ENCODE measurements at places on chromosomes 5 and 9. TPM values are rescaled to one million over a fixed set of nuclear protein-coding genes. Genes with fewer than 3 reads are reported as not detected.

GRCh38 chr5:171288066-171288465, 21.0 kb upstream of the TLX3 start:
- no peak for ATAC-seq

DNA sequence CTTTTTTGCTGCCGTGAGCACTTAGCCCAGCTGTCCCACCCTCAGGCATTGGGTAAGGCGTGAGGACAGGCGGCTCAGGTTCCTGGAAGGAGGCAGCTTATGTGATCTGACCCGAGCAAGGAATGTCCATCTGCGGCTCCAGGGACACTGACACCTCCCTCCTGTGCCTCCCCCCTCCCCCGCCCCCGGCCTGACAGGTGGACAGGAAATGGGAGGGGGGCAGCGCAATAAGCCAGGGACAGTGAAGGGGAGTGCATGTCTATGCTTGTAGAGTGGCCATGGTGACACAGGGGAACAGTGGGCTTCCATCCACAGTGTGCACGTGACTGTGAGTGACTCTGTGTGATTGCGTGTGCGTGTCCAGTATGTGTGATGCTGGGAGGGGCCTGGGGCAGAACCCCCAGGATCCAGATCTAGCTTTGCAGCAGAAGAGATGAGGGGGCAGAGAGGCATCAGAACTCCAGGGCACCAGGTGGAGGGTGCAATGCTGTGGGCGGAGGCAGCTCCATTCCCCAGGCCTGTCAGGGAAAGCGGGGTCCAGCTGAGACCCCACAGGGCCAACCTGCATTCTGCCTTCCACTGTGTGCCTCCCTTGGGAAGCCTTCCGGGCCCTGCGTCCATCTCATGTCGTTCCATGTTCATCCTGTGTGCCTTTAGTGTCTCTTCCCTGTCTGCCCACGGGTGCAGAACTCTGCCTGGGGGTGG, 30.5 kb downstream of the CNTFR start:
- peak; percentile 17 for ATAC-seq

GRCh38 chr9:109972026-109972882, 192.3 kb downstream of the PALM2AKAP2 start:
- ATAC-seq: peak; percentile 54

DNA sequence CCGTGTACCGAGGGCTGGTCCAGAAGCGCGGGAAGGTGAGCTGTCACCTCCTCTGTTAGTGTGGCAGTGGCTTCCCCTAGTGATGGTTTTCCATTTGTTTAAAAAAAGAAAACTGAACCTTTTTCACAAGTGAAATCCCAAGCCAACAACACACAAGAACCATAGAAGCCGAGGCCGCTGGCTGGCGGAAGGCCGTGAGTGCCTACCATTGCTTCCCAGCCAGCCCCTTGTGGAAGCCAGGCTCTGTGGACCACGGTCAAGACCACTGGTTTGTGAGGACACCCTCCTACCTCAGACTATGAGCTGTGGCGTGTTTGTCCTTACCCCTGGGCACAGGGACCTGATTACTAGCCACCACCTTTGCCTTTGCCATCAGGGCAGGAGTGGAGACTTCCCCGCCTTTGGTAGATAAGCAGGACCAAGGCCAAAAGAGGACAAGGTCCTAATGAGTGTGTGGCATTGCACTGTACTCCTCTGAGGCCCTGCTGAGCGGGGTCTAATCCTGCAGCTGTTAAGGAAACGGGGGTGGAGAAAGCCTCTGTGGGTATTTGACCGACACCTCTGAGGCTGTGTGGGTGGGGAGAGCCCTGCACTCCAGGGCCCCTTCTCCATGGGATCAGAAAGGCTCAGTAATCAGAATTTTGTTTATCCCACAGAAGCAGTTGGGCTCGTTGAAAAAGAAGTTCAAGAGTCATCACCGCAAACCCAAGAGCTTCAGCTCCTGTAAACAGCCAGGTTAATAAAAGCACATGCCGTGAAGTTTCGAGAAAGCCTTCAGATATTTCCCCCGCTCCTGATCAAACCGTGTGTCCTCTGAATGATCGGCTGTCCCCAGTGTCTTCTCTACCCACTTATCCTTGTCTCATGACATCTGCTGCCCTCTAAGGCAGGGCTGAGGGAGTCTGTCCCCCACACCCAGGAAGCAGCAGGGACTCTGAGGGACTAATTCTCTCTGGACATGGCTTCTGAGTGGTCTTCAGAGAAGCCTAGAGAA, 4.3 kb downstream of the SURF2 start:
- ATAC-seq: no peak

Gene NIPSNAP3A
- 22.9 TPM for total RNA-seq

GRCh38 chr5:89769975-89770374, 639.6 kb downstream of the CETN3 start:
- no peak for ATAC-seq

- ATAC-seq: no peak
These were observed 109.7 kb downstream of the ZSWIM6 start for GRCh38 chr5:61441742-61442141.

- ATAC-seq: no peak
These were observed 159.6 kb downstream of the ATPSCKMT start for GRCh38 chr5:10090074-10090473.

GRCh38 chr5:37799865-37800421, 39.9 kb downstream of the GDNF start:
- ATAC-seq: no peak

- peak; percentile 71 for ATAC-seq
These were observed 17.8 kb downstream of the LRRC8A start for GRCh38 chr9:128899566-128900322.

Gene WHRN
- 3.4 TPM for total RNA-seq

GRCh38 chr5:849651-850301, 1.0 kb downstream of the ZDHHC11 start:
- peak; percentile 5 for ATAC-seq

DNA sequence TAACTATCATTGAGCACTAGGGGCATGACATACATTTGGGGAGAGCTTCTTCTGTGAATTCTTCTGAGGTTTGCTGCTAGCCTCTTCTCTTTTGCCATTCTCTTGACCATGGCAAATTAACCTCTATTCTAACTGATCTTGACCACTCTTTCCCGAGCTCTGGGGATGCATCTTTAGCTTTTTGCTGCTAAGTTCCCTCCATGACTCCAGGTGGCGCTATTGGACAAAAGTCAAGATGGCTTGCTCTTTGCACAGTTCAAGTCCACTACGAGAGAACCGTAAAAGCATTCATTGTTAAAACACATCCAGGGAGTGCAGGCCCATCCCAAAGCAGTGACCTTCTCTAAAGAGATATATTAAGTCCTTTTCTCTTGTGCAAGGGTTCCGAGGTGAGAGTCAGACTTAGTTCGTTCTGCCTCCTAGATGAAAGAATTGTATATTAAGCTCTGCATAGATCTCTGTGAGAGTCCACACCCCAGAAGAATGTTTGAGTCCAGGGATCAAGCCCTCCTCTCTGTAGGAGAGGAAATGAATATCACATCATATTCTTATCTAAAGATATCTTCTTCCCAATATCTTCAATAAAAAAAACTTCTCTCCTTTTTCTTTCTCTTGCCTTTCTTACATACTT, 1152.9 kb upstream of the CDH6 start:
- ATAC-seq: no peak

Gene CCDC192
- not detected for total RNA-seq

- no peak for ATAC-seq
These were observed 91.8 kb upstream of the GLRA1 start for GRCh38 chr5:152016421-152016820.

Gene FABP6
- total RNA-seq: 3.1 TPM

Gene ADAMTSL1
- total RNA-seq: 1.5 TPM

Gene ANKRD33B
- 0.68 TPM for total RNA-seq

GRCh38 chr5:54229041-54229780, 81.2 kb downstream of the ARL15 start:
- ATAC-seq: peak; percentile 70

Gene CAMK4
- total RNA-seq: 1.6 TPM

DNA sequence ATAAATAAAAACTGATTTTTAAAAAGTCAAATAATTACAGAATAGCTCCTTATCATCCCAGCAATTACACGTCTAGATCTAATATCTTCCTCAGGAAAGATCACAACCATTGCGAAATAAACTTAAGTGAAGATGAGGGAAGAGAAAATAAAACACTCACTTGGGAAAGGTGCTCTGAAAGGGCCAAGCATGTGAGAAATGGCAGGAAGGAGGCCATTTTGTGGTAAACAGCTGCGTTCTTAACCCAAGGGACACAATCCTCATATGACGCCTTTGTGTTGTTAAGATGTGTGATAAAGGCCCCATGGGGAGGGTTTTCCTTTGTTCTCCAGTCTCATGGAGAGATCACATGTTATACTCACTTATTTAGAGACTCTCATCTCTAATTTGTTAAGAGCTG, 32.5 kb downstream of the JAKMIP2 start:
- no peak for ATAC-seq

- ATAC-seq: no peak
These were observed 22.1 kb downstream of the ARHGAP26 start for GRCh38 chr5:142792012-142792864.

- no peak for ATAC-seq
These were observed 54.9 kb downstream of the USP20 start for GRCh38 chr9:129889941-129890717.

Gene FAM174A
- 25.9 TPM for total RNA-seq

GRCh38 chr5:143922718-143923117, 110.8 kb downstream of the HMHB1 start:
- ATAC-seq: peak; percentile 87

GRCh38 chr5:65394087-65394486, 87.6 kb downstream of the ADAMTS6 start:
- ATAC-seq: no peak

Gene CCNO
- total RNA-seq: 2.2 TPM

DNA sequence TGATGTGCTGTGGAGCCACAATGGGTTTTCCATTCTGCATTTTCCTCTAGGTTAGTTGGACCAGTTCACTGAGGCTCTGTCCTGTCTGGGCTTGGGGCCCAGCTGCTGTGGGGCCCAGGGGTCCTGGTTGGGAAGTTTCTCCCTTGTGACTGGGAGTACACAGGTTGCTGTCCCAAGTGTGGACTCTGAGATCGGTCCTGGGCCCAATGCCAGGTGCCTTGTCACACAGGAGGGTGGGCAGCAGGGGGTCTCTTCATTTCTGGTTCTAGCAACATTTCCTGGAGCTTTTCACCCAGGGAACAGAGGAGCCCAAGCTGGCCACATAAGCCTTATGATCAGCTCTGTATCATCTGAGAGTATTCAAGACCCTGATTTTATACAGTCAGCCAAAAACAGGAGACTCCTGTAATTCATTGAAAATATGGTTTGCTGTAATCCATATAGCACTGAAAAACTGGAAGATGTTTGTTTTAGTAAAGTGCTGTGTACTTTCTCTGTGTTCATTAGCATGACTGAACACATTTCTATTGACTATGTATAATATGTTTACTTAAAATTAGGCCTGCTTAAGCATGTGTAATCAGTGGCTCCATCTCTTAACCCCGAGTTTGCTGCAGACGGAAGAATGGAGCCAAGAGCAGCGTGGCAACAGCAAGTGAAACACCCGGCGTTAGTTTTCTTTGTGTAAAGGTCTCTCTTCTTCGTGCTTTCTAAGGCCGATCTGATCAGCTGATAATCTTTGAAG, 62.5 kb downstream of the MVB12B start:
- no peak for ATAC-seq

- no peak for ATAC-seq
These were observed 6.5 kb downstream of the GAS1 start for GRCh38 chr9:86940774-86941173.
